ENCODE measurements at places on chromosomes 2 and 18. TPM values are rescaled to one million over a fixed set of nuclear protein-coding genes. Genes with fewer than 3 reads are reported as not detected.

RESP18 gene
- not detected for polyA plus RNA-seq

ASB18 gene
- not detected for polyA plus RNA-seq

GRCh38 chr2:218558986-218559385 lies 9.2 kb downstream of the USP37 start:
- no peak for DNase-seq

DNA sequence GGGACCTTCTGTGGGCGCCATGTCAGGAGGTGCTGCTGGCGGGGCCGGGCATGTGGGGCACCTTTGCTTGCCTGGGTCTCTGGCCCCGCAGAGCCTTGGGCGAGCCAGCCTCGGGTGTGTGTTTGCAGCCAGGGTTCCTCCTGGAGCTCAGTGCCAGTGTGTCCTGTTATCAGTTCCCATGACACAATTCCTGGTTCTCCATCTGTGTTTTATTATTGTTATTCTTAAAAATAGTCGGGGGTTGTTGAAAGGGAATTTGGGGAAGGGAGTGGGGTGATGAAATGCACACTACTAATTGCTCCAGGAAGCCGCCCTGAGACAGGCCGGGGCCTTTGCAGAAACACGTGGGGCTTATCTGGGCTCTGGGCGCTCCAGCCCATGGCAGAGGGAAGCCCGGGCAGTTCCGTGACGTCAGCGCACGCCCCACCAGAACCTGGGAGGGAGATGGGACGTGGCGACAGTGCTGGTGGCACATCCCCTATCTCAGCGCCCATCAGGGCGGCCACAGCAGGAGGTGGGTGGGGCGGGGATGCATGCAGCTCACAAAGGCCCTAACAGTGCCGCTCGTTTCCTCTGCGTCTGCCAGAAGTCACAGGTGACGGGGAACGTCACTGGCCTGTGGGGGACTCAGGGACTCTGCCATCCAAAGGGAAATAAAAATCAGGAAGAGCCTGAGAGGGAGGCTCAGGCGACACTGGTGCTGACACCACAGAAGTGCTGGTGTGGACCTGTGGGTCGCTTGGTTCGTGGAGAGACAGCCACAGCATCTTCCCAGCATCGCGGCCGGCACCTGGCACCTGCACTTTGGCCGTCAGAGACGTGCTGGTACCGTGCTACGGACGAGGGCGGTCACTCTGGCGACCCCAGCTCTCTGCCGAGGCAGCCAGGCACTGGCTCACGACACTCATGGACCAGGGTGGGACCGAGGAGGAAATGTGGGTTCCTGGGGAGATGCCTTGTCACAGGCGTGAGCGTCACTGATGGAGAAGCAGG lies 131.0 kb downstream of the NFATC1 start:
- DNase-seq, result peak; percentile 39

DNA sequence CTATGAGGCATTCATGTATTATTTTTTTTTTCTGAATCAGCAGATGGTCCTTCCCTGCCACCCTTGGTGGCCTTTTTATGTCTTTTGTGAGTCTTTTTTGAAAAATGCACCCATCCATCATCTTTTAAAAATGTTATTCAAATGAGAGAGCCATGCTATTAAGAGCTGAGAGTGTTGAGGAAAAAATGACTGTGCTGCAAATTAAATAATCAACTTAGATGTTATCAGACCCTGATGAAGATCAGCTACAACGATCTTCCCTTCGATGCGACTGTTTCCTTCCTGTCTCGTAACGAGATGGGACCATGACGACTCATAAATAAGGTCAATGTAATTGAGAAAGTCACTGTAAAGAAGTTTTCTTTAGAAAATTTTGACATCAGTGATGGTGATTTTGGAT lies 44.4 kb downstream of the TRIB2 start:
- DNase-seq, result no peak

GRCh38 chr2:157572725-157573124 lies 55.9 kb downstream of the ACVR1C start:
- DNase-seq, result no peak

DNA sequence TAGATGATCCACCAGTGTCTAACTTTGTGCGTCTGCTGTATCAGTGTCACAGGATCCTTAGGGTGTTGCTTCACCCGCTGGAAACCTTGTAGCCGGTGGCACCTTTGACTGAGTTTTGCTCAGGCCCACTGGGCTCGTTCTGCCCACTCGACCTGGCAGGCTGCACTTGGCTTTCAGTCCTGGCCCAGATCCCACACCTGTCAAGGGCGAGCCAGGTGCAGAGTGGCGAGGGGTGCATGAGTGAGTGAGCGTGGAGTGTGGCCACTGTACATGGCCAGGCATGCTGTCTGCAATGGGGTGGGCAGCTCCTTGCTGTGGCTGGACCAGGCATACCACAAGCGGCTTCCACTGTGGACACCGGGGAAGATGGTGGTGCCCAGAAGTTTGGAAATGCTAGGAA lies 179.0 kb downstream of the FAM210A start:
- no peak for DNase-seq

- DNase-seq, result no peak
Measured at GRCh38 chr2:241817126-241817820, 8.3 kb downstream of the NEU4 start.

- no peak for DNase-seq
Measured at GRCh38 chr2:24123922-24124580, 782 bp downstream of the FAM228B start.

GRCh38 chr2:180694445-180695421 lies 285.7 kb upstream of the UBE2E3 start:
- no peak for DNase-seq

DNA sequence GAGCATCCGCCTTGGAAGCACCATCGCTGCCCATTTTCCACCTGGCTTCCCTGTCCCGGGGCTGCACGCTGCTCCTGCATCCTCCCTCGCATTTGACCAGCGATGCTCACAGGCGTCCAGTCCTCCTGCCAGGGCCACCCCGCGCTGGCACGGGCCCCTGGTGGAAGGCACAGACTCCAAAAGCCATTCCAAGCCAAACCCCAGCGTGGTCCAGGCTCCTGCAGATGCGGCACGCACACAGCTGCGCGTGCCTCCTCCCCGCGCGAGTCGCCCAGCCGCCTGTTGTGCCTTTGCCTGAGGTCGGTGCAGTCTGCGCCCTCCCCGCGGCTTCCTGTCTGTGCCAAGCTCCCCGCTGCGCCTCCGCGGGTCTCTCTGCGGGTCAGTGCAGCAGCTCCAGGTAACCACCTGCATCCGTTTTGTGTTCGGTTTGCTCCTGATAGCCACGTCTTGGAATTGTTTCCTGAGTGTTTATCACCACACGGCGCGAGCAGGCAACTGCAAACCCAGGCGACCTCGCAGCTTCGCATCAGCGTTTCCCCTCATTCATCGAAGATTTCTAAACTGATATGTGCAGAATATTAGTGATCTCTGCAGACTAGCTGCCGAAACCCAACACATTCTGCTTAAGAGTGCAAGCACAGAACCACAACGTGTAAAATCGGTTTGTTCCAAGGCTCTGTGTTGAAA lies 65.2 kb upstream of the SALL3 start:
- DNase-seq, result no peak

DNA sequence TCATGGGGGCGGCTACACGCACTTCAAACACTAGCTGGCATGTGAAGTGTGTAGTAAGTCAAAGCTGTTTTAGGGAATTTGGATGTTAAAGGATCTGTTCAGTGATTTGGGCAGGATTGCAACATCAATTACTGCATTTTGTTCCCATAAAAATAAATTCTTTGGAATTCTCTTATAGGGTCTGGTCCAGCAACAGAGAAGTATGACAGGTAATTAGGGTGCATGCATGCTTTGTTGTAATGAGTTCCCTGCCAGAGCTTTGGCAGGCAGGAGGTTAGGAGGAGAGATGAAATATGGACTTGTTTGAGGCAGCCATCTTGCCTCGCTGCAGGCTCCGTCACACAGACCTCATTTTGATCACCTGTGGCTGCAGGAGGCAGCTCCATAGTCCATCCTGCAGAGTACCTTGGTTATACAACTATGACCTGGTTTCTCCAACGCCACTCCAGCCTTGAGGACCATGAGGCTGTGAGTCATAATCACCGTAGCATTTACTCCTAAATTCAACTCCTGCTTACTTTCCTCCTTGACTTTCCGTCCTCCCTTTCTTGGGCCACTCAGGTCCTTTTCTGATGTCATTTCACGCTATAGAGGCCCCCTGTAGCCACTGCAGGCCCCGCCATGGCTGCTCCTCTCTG lies 26.5 kb upstream of the EML4 start:
- peak; percentile 71 for DNase-seq

DNA sequence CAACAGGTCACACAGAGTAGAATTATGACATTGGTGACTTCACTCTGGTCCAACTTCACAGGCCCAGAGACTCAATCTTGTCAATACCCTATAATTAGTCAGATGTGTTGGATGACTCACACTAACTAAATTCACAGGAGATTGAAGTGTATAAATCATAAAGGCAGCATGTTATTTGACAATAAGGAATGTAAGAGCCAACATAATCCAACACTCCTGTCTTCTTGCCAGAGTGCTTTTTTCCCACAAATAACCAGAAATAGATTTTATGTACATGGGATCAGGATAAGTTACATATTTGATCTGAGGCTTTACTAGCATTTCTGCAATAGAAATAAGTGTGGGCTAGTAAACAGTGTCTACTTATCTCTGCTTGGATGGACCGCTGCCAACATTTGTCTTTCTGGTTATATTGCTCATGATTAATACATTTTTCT lies 42.2 kb upstream of the ZSWIM2 start:
- DNase-seq, result no peak

- no peak for DNase-seq
Measured at GRCh38 chr2:232556426-232556825, 5.9 kb downstream of the EIF4E2 start.
